Caki2 (cell line): ENCODE measurements at places on chromosomes 3 and 15. TPM values are rescaled to one million over a fixed set of nuclear protein-coding genes. Genes with fewer than 3 reads are reported as not detected.
A peak's percentile ranks its signal among the peaks of the same experiment; 100 is the strongest.

Gene ARNT2
- total RNA-seq, result 26.3 and 35.6 TPM in 2 replicates

- no peak for DNase-seq
Measured at GRCh38 chr3:119786409-119786808, 4.5 kb downstream of the NR1I2 start.

Gene SEMA6D
- total RNA-seq, result 0.14 TPM in 1 of 2 replicates, not detected in the other

- DNase-seq, result no peak
Measured at GRCh38 chr3:71977525-71977924, 192.6 kb upstream of the PROK2 start.

- DNase-seq, result no peak
Measured at GRCh38 chr3:21466476-21466875, 284.5 kb downstream of the ZNF385D start.

- DNase-seq, result no peak
Measured at GRCh38 chr15:85597155-85597815, 197.4 kb downstream of the KLHL25 start.

DNA sequence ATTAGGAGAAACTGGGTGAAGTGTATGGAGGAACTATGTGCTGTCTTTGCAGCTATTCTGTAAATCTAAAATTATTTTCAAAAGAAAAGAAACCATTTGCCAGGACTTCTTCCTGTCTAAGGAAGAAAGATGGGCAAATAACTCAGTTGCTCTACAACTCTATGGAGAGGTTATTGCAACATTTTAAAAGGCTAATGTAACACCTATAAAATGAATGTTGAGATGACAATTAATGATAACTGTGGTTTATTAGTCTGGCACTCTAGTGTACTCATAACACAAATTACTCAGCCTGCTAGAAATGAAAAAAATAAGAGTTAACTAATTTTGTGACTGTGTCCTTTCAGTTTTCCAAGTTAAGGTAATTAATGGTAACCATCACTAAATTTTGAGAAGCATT, 32.3 kb downstream of the SLC4A7 start:
- no peak for DNase-seq

GRCh38 chr15:62307551-62307950, 142.5 kb upstream of the C2CD4B start:
- no peak for DNase-seq

- DNase-seq, result peak; percentile 54
Measured at GRCh38 chr3:69948246-69948862, 51.2 kb upstream of the SAMMSON start.

- DNase-seq, result no peak
Measured at GRCh38 chr3:56025326-56025725, 442.9 kb downstream of the ERC2 start.

DNA sequence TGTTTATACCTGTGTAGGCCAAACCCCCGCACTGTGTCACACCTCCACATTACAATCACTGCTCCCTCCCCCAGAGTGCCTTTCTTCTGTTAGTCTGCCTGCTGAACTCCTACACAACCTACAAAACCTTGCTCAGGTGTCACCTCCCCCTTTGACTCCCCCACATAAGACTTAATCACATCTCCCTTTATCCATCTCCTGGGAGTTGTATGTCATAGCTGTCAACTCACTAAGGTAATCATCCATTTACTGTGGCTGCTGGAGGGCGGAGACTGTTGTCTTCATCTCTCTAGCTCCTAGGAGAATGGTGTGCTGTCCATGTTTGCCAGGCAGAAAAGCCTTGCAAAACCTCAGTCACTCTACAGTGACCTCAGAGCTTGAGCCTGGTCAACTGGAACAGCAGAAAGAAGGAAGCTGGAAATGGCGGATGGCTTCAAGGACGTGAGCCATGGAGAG, 43.8 kb downstream of the ZNF710 start:
- peak; percentile 72 for DNase-seq
